SHP77 treated with DMSO at 0.1 percent for 48 hours (cell line): ENCODE measurements at places on chromosomes 5 and 9.

DNA sequence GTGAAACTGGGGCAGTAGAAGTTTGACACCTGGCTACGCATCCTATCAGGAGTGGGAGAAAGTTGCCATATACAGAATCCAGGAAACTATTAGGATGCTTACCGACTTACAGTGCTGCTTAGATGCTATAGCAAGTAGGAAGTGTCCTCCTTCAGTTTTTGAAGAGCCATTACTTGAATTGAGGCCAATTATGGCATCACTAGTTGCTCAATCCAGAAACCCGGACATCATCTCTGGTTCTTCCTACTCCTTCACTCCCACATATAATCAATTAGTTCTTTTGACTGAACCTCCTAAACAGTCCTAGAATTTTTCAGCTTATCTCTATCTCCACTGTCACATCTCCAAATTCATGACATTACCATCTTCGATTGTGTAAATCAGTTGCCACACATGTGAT lies 41.8 kb upstream of the UGCG start:
- DNase-seq: no peak

DNA sequence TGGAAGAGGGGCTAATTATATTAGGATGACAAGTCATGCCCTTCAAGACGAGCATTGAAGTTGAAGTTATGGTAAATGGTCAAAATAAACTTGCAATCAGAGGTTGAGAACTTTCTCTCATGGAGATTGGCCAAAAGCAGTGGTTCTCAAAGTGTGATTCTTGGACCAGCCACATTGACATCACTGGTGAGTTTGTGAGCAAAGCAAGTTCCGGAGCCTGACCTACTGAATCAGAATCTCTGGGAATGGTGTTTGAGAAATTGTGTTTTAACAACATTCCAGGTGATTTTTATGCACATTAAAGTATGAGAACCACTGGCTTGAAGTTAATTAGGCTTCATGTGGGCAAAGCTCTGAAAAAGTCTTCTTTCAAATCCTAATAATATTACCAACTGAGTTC lies 403.5 kb downstream of the ZSWIM6 start:
- DNase-seq: no peak

- DNase-seq: no peak
Measured at GRCh38 chr5:150489360-150490295, 18.3 kb upstream of the NDST1 start.

DNA sequence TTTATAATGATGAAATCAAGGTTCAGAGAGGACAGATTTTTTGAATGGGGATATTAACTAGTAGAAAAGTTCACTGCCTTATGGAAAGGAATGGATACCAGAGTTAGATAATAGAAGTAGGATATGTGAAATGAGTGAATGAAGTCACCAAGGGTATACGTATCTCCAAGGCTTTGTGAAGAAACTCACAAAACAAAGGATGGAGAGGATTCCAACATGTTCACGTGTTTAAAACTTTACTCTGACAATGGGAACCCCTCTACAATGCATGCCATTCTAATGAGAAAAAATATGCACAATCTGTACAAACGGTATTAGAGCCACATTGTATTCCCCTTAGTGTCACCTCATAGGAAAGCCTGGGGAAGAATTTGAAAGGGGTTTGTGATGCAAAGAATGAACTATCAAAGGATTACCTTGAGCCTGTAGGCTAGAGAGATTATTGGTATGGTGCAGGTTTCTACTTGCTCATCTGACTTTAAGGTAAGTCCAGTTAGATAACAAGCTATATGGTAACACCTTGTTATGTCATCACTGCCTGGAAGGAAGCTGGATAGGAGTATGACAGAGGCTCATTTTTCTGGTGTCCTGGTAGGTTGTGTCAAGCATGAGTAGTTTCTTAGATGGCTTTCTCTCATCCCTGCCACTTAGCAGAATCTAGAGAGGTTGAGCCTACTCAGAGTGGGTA lies 250.3 kb upstream of the SEMA6A start:
- DNase-seq: no peak

GRCh38 chr9:32398207-32398606 lies 13.8 kb downstream of the ACO1 start:
- no peak for DNase-seq

DNA sequence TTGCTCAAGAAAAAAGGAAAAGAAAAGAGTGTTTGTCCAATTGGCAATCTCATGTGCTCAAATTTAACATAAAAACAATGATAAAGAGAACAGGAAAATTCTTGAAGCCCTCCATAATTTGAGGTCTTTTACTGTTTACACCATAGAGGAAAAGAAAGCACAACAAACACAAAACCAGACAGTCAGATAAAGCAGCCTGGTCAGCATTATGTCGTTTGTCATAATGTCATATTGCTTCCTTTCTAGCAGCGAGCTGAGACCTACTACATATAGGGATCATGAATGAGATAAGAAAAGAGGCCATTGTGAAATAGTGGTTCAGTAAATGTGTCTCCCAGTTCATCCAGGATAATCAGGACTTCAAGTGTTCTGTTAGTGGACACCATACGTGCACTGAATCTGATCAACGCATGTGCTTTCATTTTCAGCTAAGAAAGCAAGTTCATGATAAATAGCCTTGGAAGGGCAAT lies 64.7 kb upstream of the SELENOP start:
- no peak for DNase-seq

DNA sequence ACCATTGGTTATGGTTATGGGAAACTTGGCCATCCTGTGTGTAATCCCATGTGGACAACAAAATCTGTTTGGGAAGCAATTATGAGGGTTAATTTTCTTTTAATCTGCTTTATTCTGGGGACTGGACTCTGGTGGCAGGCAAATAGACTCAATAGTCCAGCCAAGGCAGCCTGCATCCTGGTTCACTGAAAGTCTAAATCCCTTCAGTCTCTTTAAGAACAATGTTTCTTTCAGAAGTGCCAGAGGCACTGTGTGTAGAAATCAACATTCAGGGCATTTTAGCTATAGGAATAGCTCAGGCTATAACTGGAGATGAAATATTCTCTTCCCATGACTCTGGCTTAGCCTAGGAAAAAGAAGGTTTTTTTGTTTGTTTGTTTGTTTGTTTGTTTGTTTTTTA lies 118.0 kb downstream of the SPATA31D1 start:
- DNase-seq: no peak

GRCh38 chr5:159953609-159954008 lies 37.3 kb downstream of the ADRA1B start:
- no peak for DNase-seq

DNA sequence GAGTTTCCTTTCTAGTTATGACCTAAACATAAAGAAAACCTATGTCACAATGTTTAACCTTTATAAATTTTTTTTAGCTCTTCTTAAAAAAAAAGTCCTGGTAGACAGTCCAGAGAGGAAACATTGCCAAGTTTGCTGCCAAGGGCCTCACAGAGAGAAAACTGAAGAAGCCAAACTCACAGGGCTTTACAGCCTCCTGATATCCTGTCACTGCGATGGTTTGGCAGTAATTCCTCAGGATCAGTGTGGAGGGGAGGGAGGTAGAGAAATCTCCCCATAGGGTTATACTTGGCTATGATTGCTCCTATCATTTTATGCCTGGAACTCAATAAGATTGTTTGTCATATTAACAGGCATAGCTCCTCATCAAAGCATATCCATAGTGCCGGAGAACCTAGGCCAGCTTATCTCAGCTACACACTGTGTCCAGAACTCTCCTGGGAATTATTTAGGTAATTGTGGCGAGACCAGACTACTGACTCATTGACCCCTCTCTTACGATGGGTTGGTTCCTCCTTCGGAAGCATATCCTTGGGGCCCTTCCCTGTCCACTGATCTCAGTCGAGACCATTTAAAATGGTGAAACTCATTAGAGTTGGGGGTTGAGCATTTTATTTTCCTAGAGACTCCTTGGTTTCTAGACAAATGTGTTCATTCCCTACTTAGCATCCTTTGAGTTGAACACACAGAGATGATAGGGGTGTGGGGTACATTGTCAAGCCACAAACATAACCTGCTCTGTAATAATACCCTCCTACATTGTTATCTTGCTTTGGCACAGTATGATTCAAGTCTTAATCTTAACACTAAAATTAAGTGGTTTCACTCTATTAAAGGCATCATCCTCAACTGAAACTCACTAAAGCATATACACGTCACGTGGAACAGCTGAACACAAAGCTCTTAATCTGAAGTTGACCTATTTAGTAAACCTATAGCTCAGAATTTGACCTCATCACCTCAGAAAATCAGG lies 53.4 kb upstream of the TMC1 start:
- DNase-seq: no peak

DNA sequence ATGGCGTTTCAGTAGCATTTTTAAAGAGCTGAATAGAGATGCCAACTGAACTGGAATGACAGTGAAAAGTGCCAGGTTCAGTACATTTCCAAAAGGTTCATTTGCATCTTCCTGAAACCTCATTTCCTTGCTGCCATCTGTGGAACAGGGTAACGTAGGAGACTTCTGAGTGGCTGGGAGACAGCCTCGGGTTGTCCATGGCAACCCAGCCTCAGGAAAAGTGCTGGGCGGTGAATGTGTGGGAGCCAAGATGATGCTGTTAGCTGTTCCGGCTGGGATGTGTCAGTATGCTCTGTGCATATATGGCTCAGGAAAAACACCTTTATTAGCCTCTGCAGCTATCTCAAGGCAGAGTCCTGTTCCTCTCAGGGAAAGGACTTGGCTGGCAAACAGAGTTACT lies 87.5 kb downstream of the KLHL3 start:
- no peak for DNase-seq

DNA sequence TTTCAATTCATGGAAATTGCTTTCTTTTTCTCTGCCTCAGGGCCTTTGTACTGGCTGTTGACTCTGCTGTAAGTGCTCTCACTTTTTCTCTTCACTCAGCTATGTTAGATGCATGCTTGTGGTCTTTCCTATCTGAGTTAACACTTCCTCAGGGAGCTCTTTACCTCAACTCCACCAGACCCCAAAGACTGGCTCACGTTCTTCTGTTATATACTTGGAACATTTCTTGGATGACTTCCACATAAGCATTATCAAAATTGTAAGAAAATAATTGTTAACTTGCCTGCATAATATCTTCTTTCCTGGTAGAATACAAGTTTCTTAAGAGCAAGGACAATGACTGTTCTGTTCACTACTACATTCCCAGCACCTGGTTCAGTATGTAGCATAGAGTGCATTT lies 455.9 kb downstream of the EBF1 start:
- no peak for DNase-seq

DNA sequence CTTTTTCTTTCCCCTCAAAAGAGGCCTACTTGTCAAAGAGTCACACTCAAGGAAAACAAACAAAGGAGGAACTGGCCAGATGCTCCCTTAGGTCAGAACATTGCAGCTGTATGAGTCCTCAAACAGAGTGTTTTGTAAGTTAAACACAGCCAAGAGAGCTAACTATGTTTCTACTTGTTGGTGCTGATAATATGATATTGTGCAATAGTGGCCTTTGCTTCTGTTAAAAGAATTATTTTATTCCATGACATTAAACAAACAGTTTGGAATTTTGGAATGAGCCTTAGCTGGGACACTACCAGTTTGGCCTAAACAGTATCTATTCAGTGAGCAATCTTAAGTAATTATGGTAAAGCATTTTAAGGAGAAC lies 56.0 kb upstream of the TPD52L3 start:
- DNase-seq: no peak

GRCh38 chr9:105114318-105114717 lies 130.1 kb upstream of the SLC44A1 start:
- DNase-seq: no peak

DNA sequence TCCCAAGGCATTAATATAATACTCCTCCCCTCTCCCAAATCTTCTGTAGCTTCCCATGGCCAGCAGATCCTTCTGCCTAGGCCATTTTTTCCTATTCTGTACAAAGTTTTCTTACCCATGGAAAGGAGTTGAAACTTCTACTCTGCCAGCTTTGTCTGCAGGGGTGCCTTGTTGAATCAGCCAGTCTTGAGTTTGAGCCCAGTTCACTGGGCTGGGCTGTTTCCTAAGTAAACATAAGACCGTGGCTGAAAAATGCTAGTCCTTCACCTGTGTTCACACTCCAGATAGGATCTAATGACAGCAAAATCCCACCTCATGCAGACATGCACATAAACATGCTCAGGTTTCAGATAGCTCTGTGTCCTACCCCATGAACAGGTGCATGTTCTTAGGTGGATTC lies 10.4 kb downstream of the TEX48 start:
- DNase-seq: no peak

DNA sequence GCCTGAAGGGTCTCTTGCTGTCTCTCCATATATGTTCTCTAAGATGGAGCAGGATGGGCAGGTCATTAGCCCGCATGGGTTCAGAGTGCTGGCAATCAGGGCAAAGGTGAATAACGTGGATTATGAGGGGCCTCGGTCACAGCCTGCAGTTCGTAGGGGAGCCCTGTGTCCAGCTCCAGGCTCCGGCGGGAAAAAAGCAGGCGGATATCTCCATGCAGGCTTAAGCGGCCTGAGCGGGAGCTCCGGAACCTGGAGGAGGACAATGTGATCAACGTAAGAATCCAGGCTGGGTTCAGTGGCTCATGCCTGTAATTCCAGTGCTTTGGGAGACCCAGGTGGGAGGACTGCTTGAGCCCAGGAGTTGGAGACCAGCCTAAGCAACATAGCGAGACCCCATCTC lies 2.2 kb upstream of the STOML2 start:
- no peak for DNase-seq

GRCh38 chr9:109383356-109383755 lies 62.5 kb upstream of the EPB41L4B start:
- DNase-seq: no peak

- DNase-seq: no peak
Measured at GRCh38 chr9:77011973-77012821, 7.3 kb upstream of the FOXB2 start.

GRCh38 chr5:150670948-150671310 lies 9.9 kb downstream of the MYOZ3 start:
- DNase-seq: no peak
